ENCODE measurements at places on chromosomes 12 and 14. TPM values are rescaled to one million over a fixed set of nuclear protein-coding genes. Genes with fewer than 3 reads are reported as not detected.

OR4E2 gene
- not detected for total RNA-seq

GRCh38 chr12:104930388-104931326, 27.4 kb downstream of the SLC41A2 start:
- no peak for DNase-seq

DNA sequence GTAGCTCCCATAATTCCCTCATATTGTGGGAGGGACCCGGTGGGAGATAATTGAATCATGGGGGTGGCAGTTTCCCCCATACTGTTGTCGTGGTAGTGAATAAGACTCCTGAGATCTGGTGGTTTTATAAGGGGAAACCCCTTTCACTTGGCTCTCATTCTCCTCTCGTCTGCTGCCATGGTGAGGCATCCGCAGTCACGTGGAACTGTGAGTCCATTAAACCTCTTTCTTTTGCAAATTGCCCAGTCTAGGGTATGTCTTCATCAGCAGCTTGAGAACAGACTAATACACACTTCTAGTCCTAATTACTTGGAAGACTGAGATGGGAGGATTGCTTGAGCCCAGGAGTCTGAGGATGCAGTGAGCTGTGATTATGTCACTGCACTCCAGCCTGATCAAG, 64.4 kb downstream of the TMX1 start:
- DNase-seq, result no peak

DNA sequence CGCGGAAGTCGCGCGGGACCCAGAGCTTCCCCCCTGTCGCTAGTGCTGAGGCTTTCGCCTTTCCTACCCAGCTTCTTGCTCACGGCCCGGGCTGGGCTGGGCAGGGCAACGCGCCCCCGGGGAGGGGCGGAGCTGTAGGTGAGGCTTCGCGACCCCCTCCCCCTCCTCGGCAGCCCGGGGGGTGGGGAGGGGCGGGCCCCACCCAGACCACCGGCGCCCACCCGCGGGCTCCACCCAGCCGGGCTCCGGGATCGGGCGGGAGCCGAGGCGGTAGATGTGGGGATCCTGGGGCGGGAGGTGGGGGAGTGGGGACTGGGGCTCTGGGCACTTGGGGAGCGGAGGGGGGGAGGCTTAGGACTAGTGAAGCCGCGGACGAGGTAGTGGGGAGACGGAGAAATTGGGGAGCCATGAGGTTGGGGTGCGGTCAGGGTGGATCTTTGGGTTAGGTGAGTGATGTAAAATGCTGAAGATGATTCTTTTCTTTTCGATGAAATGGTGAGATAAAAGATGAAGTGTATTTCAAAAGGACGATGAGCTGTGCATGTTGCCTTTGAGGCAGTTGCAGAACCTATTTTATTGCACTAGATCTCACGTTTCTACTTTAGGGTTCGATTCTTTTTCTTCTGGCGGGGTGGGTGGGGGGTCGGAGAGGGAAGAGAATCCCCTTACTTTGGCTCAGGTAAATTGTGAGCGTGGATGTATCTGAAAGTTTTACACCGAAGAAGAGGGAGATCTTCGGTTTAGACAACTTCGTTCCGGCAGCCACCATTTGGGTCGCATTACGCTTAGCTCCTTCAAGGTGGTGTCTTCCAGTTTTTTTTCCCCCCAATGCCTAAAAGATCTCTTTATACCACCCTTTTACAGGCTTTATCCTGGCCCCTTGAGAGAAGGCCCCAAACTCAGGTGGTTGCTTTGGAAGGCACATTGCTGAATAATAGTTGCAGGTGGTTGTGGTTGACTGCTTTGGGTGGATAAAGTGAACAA, 619 bp downstream of the ERC1 start:
- no peak for DNase-seq

DNA sequence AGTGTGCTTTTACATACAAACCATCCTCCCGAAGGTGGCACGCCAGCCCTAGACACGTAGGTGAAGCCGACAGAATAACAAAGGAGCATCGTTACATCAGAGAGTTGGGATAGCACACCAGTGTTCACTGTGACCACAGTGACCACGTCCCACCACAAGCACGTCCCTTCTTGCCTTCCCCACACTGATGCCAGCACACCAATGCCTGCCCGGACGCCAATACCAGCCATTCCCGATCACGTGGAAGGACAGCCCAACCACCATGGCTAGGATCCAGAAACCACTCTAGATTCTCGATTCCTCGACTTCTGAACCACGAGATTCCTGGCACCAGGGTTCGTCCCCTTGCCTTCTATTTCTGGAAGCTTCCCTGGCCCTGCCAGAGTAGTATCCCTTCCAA, 48.0 kb upstream of the GPR68 start:
- no peak for DNase-seq

- no peak for DNase-seq
Observed at GRCh38 chr12:10709808-10710207, 13.3 kb downstream of the YBX3 start.
